ENCODE measurements at places on chromosomes 1 and 21. TPM values are rescaled to one million over a fixed set of nuclear protein-coding genes. Genes with fewer than 3 reads are reported as not detected.

The CYP4Z1 gene
- not detected for total RNA-seq

The MXRA8 gene
- 367 TPM for total RNA-seq

The NPPB gene
- total RNA-seq, result not detected

The TSPAN2 gene
- total RNA-seq, result 2.5 TPM
